ENCODE measurements at places on chromosomes 3 and 15. TPM values are rescaled to one million over a fixed set of nuclear protein-coding genes. Genes with fewer than 3 reads are reported as not detected.

GRCh38 chr3:138460536-138461205 is 26.3 kb downstream of the ESYT3 start:
- no peak for DNase-seq

Gene TMED3
- 62.6 TPM for polyA plus RNA-seq

GRCh38 chr3:20836801-20837200 is 650.8 kb upstream of the SGO1 start:
- DNase-seq = no peak

- no peak for DNase-seq
Observed at GRCh38 chr3:185807445-185808068, 17.3 kb downstream of the IGF2BP2 start.

DNA sequence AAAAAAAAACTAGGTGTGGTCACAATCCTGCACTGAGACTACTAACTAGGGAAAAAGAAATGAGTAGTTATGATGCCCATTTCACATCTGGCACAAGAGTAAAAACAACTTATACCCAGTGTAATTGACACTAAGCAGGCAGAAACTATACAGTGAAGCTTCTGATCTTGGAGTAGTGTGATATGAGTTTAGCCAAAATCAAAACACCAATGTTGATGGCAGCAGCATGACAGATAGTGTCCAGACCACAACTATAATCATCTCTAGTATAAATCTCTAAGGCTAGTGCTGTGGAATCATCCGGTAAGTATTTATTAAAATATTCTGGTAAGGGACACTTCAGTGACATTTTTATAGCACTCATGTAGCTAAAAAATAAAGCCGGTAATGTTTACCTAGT is 108.5 kb upstream of the EPHA6 start:
- no peak for DNase-seq

DNA sequence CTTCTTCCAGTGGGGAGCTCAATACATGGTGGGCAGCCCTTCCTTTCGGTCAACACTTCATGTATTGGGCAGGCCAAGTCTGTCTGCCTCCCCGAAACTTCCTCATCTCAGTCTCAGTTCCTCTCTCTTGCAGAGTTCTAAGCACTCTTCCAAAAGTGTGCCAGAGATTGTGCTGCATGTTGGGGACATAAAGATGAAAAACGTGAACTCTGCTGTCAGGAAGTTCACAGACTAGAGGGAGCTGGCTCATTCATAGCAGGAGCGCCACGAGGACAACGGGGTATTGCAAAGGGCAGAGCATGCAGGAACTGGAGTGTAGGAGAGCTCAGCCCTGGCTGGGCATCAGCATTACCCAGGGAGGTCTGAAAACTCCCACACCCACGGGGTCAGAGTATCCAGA is 15.3 kb upstream of the EPHB3 start:
- no peak for DNase-seq

DNA sequence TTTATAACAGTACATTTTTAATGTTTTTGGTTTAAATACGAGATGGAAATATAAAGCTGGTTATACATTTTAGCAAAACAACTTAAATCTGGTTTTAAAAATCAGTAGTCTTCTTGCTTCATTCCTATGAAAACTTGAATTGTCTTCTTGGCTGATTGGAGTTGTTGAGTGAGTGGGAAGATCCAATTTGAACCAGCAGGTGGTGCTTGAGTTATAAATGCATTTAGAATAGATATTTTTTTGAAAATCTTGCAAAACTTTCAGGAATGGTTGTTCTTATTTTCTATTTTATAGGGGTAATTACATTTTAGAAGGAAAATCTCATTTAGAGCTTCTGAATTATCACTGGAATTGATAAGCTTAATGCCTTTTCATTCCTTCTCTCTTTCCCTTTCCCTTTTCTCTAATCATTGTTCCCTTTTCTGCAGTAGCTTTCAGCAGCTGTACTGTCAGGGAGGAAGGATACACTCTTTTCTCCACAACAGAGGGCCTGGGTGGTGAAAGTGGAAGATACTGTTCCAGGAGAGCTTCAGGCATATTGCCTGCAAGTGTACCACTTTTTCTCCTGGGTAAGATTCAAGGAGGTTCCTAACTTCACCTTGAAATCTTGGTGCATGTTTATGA is 335.6 kb downstream of the NLGN1 start:
- DNase-seq = no peak

Gene CSTA
- 0.62 TPM for polyA plus RNA-seq

Gene ALDH1A2
- 289 TPM for polyA plus RNA-seq

Gene RGMA
- polyA plus RNA-seq = 8.9 TPM

Gene STRIT1
- polyA plus RNA-seq = 1.9 TPM

GRCh38 chr15:78711638-78712037 is 70.6 kb upstream of the CHRNB4 start:
- DNase-seq = no peak

Gene SPTBN5
- 2.6 TPM for polyA plus RNA-seq

DNA sequence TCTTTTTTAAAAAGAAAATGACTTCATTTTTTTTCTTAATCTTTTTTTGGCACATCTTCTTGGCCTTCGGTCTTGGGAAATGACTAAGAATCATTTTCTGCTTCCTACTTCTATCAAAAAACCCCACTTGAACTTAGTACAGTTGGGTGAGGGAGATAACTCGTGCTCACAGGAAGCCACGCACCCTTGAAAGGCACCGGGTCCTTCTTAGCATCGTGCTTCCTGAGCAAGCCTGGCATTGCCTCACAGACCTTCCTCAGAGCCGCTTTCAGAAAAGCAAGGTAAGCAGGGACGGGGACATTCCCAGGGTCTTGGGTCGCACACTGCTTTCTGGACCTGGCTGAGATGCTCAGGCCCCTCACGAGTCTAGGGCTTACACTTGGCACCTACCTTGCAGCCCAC is at the start of gene CCR4:
Gene CCR4 (plus strand): TSS at position 235 of the 402 bp plus-strand sequence. CDS start 1,779 bp downstream, outside the sequence.
- no peak for DNase-seq

DNA sequence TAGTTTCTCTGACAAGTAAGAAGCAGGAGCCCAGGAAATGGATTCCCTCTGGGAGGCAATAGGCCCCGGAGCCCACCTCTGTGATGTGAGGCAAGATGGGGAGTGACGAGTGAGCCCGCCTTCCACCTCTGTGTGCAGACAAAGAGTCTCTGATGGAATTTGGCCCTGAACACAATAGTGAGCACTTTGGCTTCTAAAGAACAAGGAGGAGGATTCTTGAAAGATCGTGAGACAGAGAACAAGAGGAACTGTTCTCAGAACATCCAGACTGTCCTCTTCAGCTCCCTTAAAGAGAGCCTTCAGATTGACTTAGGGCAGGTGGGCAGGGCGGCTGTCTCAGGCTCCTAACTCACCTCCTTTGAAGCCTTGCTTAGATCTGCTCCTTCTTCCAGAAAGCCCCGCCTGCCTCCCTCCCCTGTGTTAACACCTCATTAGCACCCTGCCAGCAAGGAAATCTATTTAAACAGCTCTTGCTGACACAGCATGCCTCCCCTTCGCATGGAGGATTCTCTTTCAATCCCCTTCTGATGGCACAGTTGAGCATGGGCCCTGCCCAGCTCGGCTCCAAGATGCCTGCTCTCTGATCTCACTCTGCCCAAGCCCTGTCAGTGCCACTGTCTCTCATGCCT is 430.3 kb downstream of the NTRK3 start:
- DNase-seq = no peak

DNA sequence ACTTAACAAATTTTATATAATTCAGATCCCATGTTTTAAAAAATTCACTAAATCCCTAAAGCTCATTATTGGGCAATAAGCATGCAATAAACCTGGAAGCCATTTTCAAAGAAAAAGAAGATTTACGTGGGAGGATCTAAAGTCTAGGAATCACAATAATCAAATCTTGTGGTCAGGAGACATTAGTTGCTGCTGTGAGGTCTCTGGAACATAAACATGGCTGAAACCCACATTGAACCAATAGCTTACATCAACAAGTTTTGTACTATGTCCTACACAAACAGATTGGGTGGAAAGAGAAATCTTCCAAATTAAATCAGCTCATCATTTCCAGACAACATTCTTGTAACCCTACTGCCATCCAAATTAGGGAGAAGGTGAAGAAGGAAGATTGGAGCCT is 121.9 kb upstream of the EPHA3 start:
- DNase-seq = no peak

GRCh38 chr3:42749753-42750231 is 23.3 kb downstream of the CCDC13 start:
- no peak for DNase-seq

Gene RYR3
- polyA plus RNA-seq = 10.1 TPM

- no peak for DNase-seq
Observed at GRCh38 chr3:185382154-185382553, 19.2 kb downstream of the MAP3K13 start.

Gene ULK3
- 33.0 TPM for polyA plus RNA-seq

Gene CYP8B1
- 0.82 TPM for polyA plus RNA-seq

DNA sequence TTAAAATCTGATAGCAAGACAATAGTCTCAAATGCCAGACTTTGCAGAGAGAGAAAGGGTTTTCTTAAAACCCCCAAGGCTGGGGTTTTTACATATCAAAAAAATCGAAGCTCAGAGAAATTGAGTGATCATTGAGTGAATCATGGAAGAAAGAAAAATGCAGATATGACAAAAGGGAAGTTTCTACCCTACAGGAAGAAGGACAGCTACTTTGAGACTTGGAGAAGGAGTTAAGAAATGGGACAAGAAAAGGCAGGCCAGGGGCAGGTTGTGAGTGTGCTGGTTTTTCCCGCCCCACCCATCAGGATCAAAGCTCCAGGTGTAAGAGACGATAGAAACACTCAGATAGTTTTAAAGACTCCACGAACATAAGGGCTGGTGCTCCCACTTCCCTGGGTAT is 18.6 kb downstream of the TMEM158 start:
- no peak for DNase-seq

Gene ALPK3
- 17.4 TPM for polyA plus RNA-seq

Gene C3orf85
- polyA plus RNA-seq = 20.4 TPM

Gene TMCO5A
- polyA plus RNA-seq = not detected

DNA sequence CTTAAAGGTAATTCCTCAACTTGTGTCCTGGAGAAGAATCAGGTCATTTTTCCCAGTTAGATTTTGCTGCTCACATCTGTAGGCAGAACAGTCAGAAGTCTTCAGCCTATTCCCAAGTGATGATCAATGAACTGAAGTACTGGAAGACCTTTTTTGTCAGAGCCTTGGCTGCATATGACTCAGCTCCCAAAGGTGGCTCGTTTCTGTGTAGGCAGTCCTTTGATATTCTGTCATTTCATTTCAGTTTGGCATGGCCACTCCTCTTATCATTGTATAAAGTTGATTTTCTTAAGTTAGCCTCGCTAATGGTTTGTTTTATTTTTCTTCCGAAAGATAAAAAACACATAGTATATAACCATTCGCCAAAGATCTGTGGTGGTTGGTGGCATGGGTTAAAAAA is 90.7 kb downstream of the KLHL25 start:
- no peak for DNase-seq

Gene TSEN2
- polyA plus RNA-seq = 25.9 TPM
